ENCODE measurements at places on chromosomes 16 and 17.

GRCh38 chr17:897970-898619 lies 81.5 kb downstream of the NXN start:
- no peak for DNase-seq

GRCh38 chr17:76248013-76248782 lies 7.9 kb upstream of the RNF157 start:
- DNase-seq = no peak

- DNase-seq = no peak
These were observed 65.0 kb downstream of the CBLN1 start for GRCh38 chr16:49216593-49216992.

- DNase-seq = no peak
These were observed 4.9 kb upstream of the RUSF1 start for GRCh38 chr16:31513126-31513525.

- no peak for DNase-seq
These were observed 58.0 kb upstream of the MRTFB start for GRCh38 chr16:14013145-14013570.

DNA sequence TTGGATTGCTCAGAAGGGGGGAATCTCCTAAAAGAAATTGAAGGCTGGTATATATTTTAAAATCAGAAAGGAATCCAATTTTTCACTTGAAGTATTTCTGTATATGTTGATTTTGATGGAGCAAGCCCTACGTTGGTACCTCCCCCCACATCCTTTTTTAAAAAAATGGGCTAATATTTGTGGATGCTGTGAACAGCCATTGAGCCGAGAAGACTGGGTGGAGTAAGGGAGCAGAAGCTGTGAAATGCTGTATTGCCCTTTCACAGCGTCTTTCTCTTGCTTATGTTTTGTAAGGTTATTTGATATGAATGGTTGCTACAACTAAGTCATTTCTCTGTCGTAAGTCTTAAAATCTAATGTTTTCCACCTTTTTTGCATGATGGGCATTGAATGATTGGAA lies 2.3 kb downstream of the PAFAH1B1 start:
- DNase-seq = no peak
